ENCODE measurements at places on chromosomes 11 and 22.

- DNase-seq = no peak
These were observed 471 bp upstream of the CEP126 start for GRCh38 chr11:101914341-101914737.

- DNase-seq = no peak
These were observed 171.5 kb upstream of the SYT13 start for GRCh38 chr11:45457649-45458048.

DNA sequence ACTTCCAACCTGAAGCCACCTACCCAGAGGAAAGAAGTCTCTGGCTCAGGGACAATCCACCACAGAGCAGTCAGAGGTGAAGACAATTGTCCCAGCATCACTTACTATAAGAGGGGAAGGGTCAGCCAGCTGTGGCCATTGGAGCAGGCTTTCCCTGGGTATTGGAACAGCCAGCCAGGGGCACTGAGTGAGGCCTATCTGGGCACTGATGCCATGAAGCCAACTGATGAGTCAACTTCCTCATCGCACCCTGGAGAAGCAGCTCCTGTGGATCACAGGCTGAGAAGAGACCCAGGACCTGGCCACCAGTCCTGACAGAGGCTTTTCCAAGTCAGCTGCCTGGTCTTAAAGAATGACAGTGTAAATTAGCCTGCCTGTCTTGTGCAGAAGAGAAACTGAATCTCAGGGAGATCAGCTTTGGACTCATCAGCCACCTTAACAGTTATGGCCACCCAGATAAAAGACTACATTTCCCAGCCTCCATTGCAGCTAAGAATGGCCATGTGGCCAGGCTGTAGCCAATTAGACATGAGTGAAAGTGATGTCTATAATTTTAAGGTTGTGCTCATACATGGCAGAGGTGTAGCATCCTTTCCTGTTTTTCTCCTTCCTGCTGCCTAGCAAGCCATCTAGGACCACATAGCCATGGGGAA is 19.0 kb downstream of the CHST1 start:
- DNase-seq = no peak

GRCh38 chr22:24550902-24551435 is 4.0 kb downstream of the GUCD1 start:
- no peak for DNase-seq

- DNase-seq = no peak
These were observed 1.2 kb downstream of the SYNGR1 start for GRCh38 chr22:39350757-39351688.

DNA sequence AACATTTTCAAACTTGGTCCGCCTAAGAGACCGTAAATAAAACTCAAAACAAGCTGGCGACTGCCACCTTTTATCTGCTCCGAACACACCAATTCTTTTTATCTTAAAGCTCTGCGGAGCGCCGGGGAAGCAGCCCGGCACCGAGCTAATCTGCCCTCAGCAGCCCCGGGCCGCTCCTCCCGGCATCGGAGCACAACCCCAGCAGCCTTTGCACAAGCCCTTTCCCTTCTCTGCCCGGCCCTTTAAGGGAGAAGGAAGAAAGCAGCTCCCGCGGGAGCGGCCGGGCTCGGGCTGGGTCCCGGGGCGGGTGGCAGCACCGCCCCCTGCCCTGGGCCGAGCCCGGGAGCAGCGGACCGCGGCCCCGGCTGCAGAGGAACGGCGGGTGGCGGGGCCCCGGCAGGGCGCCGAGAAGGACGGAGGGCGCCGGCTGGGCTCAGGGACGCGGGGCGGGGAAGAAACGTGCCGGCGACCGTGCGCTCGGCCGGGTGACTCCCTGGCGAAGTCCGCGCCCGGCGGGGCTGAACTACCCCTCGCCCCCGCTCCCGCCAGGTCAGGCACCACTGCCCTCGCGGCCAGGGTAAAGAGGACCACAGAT is 133.6 kb upstream of the C11orf58 start:
- peak; percentile 36 for DNase-seq

- DNase-seq = no peak
These were observed 253.2 kb downstream of the LARGE1 start for GRCh38 chr22:33666961-33667619.

DNA sequence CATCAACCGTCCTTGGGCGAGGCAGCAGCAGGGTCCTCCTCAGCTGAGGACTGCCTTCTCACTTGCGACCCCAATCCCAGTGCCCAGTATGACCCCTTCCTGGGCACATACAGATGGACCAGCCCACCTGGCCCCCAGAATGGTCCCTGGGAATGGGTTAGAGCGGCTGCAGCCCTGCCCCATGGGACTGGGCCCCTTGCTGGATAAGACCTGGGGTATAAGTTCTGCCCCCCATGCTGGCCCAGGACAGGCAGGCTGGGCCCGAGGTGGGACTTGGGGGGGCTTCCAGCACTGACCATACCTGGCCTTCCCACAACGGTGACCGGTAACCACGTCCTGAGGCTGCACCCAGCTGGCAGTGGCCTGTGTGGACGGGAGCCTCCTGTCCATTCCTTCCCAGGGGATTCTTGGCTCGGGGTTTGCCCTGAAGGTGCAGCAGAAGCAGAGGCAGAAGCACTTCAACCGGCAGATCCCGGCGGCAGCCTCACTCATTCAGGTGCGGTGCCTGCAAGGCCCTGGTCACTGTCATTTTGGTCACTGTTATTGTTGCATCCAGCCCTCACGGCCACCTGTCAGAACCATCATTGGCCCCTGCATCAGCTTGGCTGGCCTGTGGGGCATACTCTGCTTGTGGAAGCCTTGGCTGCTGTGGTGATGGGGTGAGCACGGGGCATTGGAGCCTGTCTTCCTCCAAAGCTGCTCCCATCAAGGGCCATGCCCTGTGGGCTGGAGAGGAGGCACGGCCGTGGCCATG is 114.8 kb downstream of the KCNQ1OT1 start:
- DNase-seq = no peak

GRCh38 chr11:64340671-64341335 is 799 bp downstream of the CCDC88B start:
- peak; percentile 84 for DNase-seq

DNA sequence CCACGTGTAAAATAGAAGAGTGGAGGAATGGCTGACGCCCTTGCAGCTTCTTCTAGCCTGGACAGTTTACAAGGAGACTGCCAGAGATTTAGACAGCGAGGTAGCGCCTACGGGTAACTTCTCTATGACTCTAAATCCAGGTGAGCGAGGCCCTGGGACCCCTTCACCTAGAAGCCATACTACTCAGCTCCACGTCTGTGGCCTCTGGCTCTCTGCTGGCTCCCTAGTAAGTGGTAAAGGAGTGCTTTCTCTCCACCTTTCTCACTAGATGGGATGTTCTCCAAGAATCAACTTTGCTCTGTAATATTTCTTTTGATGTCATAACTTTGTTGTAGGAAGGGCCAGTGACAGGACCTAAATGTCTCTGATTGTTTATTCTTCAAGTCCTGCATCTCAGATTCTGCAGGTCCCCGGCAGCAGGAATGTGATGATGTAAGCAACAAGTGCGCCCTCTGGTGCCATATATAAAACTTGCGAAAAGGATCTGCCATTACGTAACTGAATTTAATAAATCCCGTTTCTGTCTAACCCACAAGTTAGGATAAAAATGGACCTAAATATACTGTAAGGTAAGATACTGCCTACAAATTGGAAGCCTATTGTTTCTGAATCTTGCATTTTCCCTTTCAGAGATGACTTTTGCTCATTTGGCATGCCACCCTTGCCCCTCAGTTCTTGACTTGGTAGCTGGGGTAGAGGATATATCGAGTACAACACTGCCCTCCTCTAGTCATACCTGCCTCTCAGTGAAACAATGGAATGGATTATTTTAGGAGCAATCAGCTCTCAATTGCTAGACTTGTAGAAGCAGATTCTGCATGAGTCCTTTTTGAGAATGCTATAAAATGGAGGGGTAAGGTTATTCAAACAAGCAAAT is 11.0 kb upstream of the PTPN5 start:
- peak; percentile 52 for DNase-seq

- no peak for DNase-seq
These were observed 308.9 kb downstream of the MN1 start for GRCh38 chr22:27492566-27493201.

DNA sequence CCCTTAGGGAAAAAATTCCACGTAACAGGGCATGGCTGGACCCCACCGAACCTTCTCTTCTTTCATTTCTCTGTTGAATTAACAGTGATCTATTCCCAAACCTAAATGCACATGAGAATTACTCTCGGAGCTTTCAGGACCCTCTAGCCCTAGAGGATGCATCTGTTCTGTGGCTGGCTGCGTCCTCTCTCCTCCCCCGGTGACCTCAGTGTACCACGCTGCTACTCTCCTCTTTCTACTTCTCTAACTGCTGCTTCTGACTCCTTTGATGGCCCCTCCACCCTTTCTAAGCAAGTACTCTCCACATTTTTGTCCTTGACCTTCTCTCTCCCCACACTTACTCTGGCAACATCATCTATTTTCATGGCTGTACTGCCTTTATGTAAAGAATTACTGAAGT is 12.1 kb upstream of the APOA1 start:
- DNase-seq = no peak

DNA sequence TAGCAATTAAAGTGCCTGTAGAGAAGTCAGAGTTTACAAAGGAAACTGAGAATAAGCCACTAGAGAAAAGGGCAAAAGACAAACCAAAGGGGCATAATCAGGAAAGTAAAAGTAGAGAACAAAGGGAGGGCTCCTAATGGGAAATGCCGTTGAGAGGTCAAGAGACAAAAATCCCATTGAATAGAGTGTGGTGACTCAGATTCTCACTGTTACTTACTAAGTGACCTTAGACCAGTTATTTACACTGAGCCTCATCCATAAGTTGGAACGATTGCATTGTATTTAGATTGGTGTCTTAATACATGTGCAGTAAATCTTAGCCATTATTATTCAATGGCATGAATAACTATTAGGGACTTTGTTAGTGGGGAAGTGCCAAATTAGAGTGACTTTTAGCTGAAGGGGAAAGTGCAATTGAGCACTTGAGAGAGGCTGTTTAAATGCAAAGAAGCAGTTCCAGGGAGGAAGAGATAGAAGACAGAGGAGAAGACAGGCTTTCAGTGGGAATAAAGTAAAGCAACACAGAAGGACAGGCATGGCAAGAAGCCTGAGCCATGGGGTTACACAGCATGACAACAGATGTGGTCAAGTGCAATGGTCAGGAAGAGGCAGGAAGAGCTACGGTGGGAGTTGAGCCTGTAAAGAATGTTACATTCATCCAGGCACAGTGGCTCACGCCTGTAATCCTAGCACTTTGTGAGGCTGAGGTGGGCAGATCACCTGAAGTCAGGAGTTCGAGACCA is 82.6 kb downstream of the UBASH3B start:
- DNase-seq = no peak

- no peak for DNase-seq
These were observed 667.0 kb downstream of the NTM start for GRCh38 chr11:132037467-132037862.

- no peak for DNase-seq
These were observed 26.1 kb upstream of the ZBTB44 start for GRCh38 chr11:130340671-130341319.

DNA sequence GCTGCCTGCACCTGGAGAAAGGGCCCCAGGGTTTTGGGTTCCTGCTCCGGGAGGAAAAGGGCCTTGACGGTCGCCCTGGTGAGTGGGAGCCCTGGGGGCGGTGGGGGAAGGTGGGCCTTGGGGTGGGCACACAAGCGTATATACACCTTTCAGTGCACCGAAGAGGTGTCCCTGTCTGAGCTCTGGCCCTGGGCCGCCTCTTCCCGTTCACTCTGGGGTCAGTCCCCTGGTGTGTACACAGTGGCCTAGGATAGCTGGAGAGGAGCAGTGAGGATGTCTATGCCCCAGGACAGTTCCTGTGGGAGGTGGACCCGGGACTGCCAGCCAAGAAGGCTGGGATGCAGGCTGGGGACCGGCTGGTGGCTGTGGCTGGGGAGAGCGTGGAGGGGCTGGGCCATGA is 2.8 kb downstream of the NHERF4 start:
- DNase-seq = no peak

GRCh38 chr11:65660038-65660437 is 2.7 kb downstream of the RELA start:
- DNase-seq = no peak

DNA sequence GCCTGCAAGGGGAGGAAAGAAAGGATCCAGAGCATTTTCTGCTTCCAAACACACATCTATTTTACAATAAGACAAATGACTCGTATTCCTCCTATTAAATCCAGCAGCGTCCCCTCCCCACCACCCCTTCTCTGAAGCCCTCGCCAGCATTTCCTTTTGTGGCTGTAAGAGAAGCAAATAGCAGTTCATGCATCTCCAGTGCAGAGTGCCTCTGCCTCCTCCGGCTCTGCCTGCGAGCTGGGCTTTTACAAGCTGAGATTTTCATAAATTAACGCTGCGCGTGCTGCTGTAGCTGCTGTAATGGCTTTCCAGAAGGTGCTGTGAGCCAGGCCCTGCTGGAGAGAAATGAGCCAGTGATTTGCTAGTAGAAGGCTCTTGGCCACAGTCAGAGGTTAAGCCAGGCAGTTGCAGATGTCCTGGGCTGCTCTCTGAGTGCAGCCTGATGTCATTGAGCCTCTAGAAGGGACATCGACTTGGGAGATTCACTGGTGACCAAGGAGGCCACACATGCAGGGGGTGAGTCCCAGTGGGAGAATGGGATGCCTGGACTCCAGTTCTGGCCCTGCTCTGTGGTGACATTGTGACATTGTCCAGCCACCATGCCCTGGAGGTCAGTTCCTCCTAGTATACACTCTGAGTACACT is 134.5 kb upstream of the NAV2 start:
- DNase-seq = no peak

- DNase-seq = no peak
These were observed 58.9 kb upstream of the PPARA start for GRCh38 chr22:46091277-46091977.

- DNase-seq = no peak
These were observed 17.3 kb upstream of the HMOX1 start for GRCh38 chr22:35363566-35364086.

- no peak for DNase-seq
These were observed 148.0 kb downstream of the NTM start for GRCh38 chr11:131518305-131518838.

DNA sequence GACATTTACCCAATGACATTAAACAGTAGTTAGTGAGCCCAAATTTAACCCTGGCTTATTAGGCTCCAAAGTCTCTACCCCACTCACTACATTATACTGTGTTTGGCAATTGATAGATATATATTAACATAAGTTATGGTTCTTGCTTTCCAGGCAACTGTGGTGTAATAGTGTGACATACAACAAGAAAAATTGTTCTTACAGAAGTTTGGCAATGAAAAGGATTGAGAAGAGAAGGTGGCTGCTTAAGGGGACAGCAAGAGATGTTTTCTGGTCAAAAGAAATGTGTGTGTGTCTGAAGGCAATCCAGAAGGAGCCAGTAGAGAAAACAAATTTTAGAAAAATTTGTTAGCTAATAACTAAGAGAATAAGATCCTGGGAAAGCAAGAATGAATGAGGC is 132.4 kb downstream of the SWAP70 start:
- DNase-seq = no peak

GRCh38 chr22:24834845-24835570 is 29.0 kb downstream of the SGSM1 start:
- DNase-seq = peak; percentile 13

DNA sequence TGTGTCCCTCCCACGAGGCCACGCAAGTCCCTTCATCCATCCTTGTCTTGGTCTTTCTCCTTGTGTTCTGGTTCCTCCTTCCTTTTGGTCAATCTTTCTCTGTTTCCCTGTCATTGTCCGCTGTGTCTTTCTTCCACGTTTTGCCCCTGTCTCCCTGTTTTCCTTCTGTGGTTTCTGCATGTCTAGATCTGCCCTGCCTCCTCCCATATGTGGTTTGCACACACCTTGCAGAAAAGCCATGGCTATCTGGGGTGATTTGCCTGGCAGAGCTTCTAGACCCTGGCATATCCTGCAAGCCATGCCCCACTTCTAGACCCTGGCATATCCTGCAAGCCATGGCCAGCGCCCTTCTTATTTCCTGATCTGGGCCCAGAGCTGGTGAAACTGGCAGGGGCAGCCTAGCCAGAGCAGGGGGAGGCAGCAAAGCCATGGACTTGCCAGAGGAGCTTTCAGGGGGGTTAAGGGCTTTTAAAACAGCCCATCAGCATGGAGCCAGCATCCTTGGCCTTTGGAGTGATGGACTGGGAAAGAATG is 131.6 kb upstream of the NECTIN1 start:
- no peak for DNase-seq
